ENCODE measurements at places on chromosomes 5 and 9.

GRCh38 chr5:119220576-119221197, 135.1 kb upstream of the TNFAIP8 start:
- DNase-seq = no peak

GRCh38 chr9:117188394-117188793, 226.5 kb downstream of the ASTN2 start:
- no peak for DNase-seq

DNA sequence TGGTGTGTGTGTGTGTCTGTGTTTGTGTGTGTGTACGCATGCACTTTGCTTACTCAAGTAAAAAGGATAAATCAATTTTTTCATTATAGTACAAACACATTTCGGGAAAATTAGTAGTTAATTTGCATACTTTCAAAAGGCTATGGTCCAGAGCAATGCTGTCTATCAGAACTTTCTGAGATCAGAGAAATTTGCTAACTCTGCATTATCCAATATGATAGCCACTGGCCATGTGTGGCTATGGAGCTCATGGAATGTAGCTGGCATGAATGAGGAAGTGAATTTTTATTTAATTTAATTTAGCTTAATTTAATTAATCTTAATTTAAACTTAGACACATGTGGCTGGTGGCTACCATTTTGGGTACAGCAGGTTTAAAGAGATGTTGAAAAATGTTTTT, 289.6 kb downstream of the MAT2B start:
- no peak for DNase-seq

DNA sequence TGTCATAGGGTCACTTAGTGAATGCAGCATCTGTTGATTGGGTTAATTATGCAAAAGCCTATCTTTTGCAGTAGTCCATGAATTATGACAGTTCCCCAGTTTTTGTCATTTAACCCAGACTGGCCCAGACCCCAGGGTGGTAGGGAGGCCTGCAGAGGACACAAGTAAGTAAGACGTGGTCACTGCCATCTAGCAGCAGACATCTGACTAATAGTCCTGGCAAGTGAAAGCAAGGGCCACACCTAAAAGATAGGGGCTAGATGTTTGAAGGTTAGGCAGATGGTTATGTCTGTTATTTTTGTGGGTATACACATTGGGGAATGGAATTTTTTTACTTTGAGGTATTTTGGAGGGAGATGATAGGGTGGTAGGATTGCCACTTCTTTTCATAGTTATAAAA, 48.0 kb downstream of the RAB14 start:
- DNase-seq = no peak

DNA sequence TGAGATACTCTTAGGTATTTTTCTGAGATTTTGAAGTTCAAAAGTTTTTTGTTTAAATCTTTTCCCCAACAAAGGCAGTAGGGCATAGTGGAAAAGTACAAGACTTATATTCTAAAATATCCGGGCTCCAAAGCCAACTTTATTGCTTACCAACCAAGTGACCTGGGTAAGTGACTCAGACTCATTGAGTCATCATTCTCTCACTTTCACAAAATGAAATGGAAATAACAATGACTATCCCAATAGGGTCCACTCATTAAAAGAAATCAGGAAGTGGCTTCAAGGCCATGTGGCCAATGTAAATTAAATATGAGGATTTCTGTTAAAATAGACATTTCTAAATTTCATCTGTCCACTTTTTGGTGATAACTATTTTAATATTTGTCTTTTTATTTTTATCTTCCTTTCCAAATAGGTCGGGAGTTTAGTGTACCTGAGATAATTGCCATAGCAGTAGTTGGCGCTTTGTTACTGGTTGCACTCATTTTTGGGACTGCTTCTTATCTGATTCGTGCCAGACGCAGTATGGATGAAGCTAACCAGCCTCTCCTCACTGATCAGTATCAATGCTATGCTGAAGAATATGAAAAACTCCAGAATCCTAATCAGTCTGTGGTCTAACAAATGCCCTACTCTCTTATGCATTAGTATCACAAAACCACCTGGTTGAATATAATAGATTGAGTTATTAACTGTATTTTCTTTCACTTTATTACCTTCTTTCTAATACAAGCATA, 15.5 kb downstream of the TYRP1 start:
- DNase-seq = no peak

DNA sequence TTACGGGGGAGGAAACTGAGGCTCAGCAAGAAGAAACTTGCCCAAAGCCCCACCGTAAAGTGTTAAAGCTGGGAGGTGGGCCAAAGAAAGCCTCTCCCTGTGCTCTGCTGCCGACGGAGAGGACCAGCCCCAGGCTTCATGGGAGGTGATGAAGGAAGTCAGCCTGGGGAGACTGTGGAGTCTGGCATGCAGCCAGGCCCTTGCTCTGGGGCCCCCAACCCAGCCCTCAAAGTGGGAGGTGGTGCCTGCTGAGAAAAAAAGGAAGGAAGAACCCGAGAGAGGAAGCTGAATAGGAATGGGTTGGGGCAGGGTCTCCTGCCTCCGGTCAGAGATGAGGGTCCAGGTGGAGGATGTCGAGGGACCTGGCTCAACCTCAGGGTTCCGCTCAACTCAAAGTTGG, 3.8 kb downstream of the RNF44 start:
- DNase-seq = no peak

GRCh38 chr5:88145611-88146467, 122.8 kb downstream of the TMEM161B start:
- DNase-seq = no peak

- DNase-seq = peak; percentile 19
These were observed at the start of gene NFIL3 for GRCh38 chr9:91423785-91424402. Gene NFIL3, minus strand, starts transcription at chr9:91423832. Its CDS starts 13,098 bp downstream, at chr9:91410734.
